LNCaP clone FGC (cell line): ENCODE measurements at places on chromosomes 3 and 15.

GRCh38 chr3:184693011-184693975 is 18.6 kb downstream of the MAGEF1 start:
- no peak for DNase-seq

DNA sequence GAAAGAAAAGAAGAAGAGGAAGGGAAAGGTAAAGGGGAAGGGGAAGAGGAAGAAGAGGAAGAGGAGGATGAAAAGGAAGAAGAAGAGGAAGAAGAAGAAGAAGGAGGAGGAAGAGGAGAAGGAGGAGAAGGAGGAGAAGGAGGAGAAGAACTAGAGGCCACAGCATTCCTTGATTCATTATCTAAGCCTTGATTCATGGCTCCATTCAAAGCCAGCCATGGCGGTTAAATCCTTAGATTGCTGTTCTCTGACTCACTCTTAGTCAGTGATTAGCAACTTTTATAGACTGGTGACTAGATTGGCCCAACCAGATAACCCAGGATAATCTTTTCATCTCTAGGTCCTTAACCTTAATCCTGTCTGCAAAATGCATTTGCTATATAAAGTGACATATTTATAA is 47.6 kb downstream of the OSTN start:
- DNase-seq, result no peak

GRCh38 chr15:51366920-51367319 is 25.5 kb downstream of the GLDN start:
- DNase-seq, result peak; percentile 82

GRCh38 chr3:31137718-31138465 is 243.4 kb upstream of the GADL1 start:
- DNase-seq, result no peak

GRCh38 chr15:57872281-57873030 is 165.9 kb downstream of the POLR2M start:
- no peak for DNase-seq

- no peak for DNase-seq
Observed at GRCh38 chr3:116029266-116029665, 406.0 kb downstream of the GAP43 start.

GRCh38 chr15:96524676-96525417 is 194.3 kb downstream of the NR2F2 start:
- no peak for DNase-seq

DNA sequence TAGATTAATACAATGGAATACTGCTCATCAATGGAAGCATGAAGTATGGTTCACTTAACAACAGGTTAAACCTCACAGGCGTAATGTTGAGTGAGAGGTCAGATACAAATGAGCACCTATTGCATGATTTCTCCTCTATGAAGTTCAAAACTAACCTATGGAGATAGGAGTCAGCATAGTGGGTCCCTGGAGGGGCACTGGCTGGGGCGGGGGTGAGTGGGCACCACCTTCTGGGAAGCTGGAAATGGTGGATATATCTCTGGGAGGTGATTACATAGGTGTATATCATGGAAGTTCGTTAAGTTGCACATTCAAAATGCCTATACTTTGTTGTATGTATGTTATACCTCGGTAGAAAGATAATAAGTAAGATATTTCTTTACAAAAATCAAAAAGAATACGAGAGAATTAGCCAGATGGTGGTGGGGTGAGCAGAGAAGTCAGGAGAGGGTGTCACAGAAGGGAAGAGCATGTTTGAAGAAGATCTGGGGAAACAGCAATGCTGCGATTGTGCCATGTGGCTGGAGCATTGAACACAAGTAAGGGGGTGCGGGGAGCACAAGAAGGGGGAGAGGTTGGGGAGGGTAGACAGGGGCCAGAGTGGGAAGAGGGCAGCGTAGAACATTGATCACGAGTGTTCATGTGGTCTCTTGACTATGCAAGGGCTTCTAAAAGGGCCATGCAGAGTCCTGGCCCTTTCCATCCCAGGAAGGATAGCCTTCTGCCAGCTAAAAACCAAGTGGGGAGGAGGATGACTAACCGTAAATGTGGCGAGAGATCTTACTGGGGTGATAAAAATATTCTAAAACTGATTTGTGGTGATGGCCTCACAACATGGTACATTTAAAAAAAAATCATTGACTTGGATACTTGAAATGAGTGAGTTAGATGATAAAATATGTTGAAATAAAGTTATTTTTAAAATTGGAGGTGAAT is 30.2 kb downstream of the ITGA11 start:
- DNase-seq, result no peak

GRCh38 chr3:178084938-178085816 is 451.1 kb upstream of the KCNMB2 start:
- DNase-seq, result peak; percentile 96

DNA sequence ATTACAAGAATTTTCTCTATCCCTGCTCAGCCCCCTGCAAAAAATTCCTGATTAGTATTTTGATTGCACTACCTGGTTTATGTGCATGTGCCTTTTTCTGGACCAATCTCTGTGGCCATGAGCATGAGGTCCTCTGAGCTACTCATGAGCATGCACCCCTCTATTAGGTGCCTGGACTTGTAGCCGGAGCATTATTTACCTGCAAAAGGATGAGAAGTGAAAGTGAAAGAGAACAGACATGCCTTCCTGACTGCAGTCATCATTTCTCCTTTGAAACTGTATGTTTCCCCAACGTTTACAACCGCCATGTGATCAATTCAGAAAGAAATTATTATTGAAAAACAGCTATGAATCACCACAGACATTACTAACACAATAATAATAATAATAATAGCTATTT is 1008.8 kb downstream of the ROBO2 start:
- no peak for DNase-seq

GRCh38 chr15:28885128-28885629 is 595 bp upstream of the APBA2 start:
- no peak for DNase-seq

DNA sequence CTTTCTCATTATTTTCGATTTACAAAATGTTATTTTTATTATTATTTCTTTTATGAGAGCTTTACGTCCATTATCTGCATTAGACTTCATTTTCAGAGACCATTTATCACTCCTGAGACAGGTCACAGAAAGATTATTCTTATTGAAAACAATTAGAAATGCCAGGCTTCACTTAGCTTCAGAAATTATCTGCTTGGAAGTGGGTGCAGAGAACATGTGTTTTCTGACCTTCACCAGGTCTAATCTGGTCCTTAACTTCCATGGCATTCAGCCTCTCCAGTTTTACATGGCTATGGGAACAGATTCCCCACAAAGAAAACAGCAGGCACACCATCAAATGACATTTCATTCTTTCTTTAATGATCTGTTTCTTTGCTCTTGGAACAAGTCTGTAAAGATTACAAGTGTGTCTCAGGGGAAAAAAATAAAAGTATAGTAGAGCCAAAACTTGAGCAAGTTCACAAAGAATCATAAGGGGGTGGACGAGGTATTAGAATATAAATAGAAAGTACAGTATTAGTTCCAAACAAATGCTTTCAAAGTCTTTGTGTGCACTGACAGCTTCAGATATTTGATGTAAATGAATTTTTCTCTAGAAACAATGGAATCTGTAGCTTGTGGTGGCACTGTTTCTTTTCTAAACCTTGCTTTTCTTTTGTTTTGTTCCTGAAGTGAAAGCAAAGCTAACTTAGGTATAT is 294.2 kb upstream of the MEIS2 start:
- DNase-seq, result no peak

GRCh38 chr15:60316961-60317360 is 80.8 kb downstream of the ANXA2 start:
- no peak for DNase-seq

GRCh38 chr3:55813268-55814097 is 326.4 kb upstream of the WNT5A start:
- DNase-seq, result no peak

- DNase-seq, result no peak
Observed at GRCh38 chr3:194262176-194262924, 88.8 kb downstream of the CPN2 start.

DNA sequence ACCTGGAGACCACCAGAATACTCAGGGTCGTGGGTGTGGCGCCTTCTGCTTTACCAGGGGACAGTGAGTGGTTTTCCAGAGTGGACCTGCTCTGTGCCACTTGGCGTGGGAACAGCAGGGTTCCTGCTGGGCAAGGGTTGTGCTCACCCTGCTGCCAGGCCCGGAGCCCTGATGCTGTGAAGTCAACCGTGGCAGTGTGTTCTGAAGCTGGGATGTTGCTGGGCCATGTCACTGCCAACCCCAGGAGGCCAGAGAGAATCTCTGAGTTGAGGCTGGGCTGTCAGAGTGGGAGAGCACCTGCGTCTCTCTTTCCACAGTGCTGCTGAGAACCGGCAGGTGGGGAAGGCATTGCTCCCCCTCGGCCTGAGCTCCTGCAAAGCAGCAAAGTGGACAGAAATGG is 48.7 kb downstream of the FBLN2 start:
- DNase-seq, result no peak

GRCh38 chr3:60000311-60001105 is 950.7 kb upstream of the CFAP20DC start:
- no peak for DNase-seq

DNA sequence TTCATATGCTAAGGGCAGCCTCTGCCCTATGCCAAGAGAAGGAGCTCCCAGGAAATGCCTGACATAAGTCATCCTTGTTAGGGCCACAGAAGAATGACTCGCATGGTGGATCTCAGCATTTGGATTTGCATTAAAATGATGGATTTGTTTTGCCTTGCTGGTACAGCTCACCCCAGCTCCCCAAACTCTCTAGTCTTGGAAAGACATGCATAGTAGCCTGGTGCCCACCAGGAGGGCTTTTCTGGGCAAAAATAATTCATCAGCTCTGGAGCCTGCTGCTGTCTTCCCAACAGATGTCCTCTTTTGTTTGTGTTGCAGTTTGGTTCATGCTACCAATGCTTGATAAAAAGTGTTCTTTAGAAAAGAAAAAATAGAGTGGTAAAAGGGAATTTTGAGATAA is 833.0 kb downstream of the AGBL1 start:
- no peak for DNase-seq

GRCh38 chr15:39786447-39787056 is 3.9 kb upstream of the FSIP1 start:
- no peak for DNase-seq

GRCh38 chr3:161854232-161854771 is 357.7 kb downstream of the OTOL1 start:
- no peak for DNase-seq

- DNase-seq, result no peak
Observed at GRCh38 chr15:88648357-88649214, 9.8 kb downstream of the ISG20 start.

DNA sequence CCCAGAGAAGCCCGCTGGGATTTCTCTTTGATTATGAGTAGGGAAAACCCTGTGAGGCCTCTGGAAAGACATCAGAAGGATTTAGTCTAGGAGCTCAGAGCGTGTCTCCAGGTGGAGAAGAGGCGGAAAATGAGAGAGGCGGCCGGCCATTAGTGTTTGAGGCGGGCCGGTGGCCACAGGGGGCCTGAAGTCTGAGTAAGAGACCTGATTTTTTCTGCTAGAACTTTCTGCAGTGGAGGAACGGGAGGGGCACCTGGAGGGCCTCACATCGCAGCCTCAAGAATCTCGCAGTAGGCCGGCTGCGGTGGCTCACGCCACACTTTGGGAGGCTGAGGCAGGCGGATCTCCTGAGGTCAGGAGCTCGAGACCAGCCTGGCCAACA is 28.5 kb downstream of the KLHDC8B start:
- DNase-seq, result no peak

- DNase-seq, result peak; percentile 46
Observed at GRCh38 chr3:16842272-16843270, 42.2 kb upstream of the PLCL2 start.

DNA sequence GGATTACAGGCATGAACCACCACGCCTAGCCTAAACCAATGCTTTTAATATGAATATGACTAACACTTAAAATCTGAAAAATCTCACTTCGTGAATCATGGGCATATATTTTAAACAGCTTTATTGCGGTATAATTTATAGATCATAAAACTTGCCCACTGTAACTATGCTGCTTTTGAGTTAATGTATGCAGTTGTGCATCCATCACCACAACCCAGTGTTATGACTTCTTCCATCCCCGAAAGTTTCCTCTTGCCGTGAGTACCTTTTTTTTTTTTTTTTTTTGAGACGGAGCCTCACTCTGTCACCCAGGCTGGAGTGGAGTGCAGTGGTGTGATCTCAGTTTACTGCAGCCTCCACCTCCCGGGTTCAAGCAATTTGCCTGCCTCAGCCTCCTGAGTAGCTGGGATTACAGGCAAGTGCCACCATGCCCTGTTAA is 7.1 kb downstream of the KAT2B start:
- DNase-seq, result no peak

DNA sequence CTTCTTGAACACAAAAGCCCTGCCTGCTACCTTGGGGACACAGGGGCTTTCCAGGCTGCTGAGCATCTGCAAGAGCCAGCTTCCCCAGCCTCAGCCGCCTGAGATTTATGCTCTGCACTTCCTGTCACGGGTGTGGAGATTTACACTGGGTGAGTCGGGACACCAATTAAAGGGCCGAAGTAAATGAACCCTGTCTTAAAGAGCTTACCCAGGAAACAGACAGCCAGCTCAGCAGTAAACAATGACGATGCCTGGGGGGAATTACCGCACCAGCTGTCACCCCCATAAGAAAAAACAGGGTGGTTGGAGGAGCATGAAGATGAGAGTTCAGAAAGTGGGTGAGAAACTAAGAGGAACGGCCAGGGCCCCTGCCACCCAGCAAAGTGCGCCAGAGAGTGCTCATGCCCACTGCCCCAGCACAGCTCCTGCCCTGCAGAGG is 37.5 kb upstream of the IQSEC1 start:
- no peak for DNase-seq

GRCh38 chr3:132255041-132255745 is 62.0 kb upstream of the ACP3 start:
- peak; percentile 72 for DNase-seq

DNA sequence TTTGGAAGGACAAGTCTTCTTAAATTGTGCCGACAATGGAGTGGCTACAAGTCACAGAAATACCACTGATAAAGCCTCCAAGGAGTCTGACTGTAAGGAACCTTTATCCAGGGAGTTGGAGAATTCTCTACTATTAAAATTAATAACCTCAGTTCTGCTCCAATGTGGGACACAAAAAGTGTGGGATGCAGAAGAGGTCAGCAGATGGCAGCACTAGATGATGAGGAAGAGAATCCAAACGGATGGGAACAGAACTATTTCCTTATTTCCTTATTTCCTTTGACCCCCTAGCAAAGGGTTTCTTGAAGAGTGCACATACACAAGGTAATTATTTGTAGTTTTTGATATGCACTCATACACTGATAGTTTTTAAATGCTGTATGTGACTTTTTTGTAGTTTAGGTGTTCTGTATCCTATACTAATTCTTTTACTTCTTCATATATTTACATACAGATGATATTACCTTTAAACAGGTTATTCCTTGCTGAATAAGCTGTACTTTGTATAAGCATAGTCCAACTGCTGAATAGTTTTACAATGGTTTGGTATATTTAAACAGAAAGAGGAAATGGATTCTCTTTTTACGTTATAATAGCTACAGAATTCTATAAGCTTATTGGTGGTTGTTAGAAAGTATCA is 25.6 kb upstream of the NLGN1 start:
- DNase-seq, result no peak

- no peak for DNase-seq
Observed at GRCh38 chr15:60460931-60461330, 18.0 kb downstream of the ICE2 start.

DNA sequence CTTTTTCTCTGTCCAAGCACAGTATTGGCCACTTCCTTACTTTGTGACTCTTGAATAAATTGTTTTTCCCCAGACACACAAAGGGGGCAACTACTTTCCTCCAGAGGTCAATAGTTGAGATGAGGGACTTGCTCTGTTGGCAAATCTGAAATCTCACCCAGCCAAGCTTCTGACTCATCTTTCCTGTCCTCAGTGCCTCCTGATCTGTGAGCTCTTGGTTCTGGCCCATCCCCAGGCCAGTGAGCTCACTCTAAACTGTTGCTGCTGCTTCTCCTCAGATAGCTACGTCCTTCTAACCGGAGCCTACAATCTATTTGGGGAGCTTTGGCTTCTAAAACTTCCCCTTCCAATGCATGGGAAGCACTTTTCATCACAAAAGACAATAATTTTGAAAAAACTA is 50.0 kb upstream of the NMD3 start:
- no peak for DNase-seq
